ENCODE measurements at places on chromosomes 5 and 9.

- DNase-seq: no peak
Observed at GRCh38 chr5:84383816-84384603, 670 bp downstream of the EDIL3 start.

DNA sequence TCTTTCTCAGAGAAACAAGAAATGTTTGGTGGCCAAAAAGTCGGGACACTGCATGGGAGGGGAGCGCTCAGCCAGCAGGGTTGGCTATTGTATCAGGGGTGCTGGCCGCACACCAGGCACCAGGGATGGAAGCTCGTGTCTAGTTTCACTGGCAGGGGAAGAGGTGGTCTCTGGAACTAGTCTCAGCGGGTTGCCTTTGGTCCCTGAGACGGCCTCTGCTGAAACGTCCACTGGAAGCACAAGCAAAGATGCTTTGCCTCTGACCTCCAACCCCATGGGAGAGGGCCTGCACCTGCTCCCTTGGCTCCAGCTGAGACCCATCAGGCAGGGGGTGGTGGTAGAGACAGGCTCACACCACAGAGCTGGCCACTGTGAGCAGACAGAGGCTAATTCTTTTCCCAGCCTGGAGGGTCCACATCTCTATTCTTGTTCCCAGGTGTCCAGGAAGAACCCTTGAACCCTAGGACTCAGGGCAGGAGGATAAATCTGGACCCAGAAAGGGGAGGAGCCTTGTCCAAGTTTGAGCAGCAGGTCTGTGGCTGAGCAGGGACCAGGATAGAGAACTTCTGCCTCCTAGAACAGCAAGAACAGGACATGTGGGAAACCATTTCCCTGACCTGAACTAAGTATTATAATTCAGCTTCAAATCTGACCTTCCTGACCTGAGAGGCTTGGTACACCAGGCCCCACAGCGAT is 102.6 kb downstream of the RGS3 start:
- DNase-seq: no peak

GRCh38 chr9:81756561-81756960 is 67.2 kb upstream of the TLE1 start:
- DNase-seq: no peak

DNA sequence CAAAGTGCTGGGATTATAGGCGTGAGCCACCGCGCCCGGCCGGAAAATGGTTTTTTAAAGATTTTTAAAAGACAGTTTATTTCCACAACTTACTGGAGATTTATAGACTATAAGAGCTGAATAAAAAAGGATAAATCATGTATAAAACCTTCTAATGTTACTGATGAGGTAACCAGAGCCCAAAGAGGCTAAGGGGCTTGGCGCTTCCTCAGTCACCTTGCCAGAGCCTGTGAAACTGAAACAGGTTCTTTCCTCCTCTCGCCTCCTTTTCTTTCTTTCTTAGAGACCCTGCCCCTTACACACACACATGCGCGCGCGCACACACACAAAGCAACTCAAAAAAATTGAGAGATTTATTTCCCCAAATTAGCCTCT is 69.8 kb downstream of the HSD17B3 start:
- DNase-seq: no peak

GRCh38 chr5:172533058-172533398 is 78.7 kb upstream of the SH3PXD2B start:
- DNase-seq: no peak

DNA sequence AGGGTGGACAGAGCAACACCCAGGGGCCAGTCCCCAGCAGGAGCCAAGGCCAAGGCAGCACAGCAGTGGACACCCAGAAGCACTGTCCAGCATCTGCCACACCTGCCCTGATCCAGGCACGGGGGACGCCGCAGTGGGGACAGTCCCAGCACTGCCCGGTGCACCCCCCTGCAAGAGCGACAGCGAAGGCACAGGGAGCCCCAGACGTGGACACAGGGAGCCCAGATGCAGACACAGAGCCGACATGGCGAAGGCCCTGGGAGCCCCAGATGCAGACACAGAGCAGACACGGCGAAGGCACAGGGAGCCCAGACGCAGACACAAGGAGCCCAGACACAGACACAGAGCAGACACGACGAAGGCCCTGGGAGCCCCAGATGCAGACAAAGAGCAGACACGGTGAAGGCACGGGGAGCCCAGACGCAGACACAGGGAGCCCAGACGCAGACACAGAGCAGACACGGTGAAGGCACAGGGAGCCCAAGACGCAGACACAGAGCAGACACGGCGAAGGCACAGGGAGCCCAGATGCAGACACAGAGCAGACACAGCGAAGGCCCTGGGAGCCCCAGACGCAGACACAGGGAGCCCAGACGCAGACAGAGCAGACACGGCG is 4.3 kb downstream of the ANAPC2 start:
- no peak for DNase-seq

DNA sequence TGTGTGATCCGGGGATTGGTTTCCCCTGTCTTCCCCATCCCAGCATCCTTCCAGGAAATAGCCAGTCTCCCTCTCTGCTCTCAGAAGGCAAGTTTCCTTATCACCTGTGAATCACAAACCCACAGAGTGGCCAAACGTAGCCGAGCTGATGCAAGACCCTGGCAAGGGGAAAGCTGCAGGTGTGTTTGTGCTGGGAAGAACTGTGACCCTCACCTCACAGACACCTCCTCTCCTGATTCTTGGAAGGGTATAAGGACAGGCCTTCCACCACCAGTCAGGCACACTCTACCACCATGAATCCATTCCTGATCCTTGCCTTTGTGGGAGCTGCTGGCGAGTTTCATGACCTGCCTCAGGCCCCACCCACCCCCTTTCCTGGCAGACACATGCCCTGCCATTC is at the start of gene PRSS3:
Gene PRSS3 (plus strand): TSS at position 281 of the 400 bp plus-strand sequence. CDS start 13 bp downstream, at position 294.
- DNase-seq: no peak

DNA sequence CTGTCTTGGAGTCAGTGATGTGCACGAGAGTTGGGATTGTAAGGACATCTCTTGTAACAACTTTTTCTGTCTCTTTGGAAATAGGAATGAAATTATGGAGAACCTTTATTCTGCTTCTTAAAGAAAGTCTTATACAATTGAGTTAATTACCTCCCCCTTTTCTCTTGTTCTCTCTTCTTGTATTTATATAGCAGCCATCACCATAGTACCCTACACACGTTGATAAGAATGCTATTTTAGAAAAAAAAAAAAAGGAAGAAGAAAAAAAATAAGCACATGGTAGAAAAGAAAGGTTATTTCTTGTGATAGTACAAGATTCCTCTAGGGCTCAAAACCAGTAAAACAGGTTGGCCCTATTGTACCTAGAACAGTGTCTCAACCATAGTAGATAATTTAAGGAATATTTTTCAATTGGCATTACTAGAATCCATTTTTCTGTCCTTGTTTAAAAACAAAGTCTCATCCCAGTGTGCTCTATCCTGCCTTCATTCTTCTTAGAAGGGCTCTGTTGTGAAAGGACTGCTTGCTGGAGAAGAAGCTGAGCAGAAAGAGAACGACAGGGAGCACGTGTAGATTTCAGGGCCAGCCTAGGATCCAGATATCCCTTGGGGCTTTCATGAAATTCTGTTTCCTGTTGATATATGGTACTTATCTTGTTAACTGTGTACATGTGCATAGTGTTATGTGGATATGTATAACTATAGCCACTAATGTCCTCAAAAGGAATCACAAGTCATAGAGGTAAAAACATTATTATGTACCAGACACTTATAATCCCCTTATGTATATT is 392.3 kb upstream of the MEF2C start:
- no peak for DNase-seq

- no peak for DNase-seq
Observed at GRCh38 chr5:150618588-150619281, 21.7 kb upstream of the SYNPO start.

- no peak for DNase-seq
Observed at GRCh38 chr5:98631311-98632054, 142.0 kb upstream of the RGMB start.

DNA sequence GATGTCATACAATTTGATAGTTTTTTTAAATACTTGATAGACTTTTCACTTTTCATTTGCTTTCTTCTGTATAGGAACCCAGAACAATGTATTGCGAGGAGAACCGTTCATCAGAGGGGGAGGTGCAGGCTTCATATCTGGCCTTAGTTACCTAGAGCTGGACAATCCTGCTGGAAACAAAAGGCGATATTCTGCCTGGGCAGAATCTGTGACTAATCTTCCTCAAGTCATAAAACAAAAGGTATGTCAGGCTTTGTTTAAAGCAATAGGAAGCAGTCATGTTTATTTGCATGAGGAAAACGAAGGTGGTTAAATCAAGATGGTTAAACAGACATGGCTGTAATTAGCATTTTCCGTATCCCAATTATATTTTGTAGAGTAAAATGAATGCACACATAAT is 46.0 kb downstream of the C7 start:
- DNase-seq: no peak

GRCh38 chr5:80998590-80998979 is 38.4 kb downstream of the RASGRF2 start:
- no peak for DNase-seq

DNA sequence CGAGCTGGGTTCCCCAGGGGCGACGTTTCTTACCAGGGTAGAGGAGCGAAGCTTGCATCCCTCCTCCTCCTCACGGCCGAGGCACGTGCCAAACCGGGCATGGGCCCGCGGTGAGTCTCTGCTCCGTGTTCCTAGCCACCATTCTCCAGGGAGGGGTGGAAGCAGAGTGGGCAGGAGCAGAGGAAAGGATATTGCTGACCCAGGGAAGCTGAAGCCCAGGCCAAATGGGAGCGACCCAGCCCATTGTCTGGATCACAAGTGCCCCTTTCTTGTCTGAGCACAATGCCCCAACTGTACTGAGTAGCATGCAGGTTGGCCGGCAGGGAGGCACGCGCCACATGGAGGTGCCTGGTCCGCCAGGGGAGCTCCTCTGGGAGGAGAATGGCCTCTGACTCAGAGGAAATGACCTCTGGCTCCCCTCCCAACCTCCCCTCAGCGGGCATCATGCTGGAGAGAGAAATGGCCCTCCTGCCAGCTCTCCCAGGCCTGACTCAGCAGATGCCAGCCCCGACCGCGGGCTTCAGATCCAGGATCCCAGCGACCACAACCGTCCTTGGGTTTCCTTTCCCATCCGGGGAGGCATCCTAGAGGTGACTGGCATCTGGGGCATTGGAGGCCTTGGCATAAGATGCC is 1.1 kb downstream of the PRR7 start:
- DNase-seq: no peak
